Omental fat pad (tissue), 4 donors: ENCODE measurements at places on chromosomes 12 and 14.

DNA sequence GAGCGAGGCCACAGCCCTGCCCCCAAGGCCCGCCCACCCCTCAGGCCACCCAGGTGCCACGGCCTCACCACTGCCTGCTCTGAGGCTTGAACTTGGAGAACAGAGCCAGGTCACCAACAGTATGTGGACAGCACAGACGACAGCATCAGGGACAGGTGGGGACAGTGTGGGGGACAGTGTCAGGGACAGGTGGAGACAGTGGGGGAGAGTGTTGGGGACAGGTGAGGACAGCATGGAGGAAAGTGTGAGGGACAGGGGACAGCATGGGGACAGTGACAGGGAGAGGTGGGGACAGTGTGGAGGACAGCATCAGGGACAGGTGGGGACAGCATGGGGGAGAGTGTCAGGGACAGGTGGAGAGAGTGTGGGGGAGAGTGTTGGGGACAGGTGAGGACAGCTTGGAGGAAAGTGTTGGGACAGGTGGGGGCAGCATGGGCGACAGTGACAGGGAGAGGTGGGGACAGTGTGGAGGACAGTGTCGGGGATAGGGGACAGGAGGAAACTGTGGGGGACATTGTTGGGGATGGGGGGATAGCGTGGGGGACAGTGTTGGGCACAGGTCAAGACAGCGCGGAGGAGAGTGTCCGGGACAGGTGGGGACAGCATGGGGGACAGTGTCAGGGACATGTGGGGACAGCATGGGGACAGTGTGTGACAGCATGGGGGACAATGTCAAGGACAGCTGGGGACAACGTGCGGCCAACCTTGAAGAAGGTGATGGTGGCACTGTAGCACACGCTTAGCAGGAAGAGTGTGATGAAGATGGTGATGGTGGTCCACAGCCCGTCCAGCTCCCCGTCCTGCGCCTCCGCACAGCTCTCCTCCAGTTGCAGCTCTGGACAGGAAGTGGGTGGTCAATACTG, 114.9 kb downstream of the TMEM121 start:
- no peak for DNase-seq

DNA sequence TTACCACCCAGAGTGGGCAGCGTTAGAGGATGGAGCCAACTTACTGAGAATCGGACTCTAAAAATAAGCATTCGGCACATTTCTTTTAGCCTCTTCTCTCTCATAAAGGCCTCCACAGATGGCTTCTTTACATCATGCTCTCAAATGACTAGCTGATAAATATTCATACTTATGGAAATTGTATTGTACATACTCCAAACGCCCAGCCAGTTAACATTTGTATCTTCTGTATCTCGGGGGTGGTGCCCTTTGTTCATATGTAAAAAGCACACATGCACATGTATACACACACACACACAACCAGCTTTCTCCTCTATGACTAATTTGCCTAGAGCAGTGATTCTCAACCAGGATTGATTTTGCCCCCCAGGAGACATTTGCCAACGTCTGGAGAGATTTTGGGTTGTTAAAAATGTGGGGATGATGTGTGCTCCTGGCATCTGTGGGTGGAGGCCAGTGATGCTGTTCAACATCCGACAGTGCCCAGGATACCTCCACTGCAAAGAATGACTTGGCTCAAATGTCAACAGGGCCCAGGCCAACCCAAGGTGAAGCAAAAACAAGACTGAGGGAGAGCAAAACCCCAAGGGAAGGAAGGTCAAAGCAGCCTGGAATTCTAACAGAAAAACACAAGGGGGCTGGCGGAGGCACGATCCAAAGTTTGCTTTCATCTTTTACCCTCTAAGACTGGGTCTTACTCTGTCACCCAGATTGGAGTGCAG, 15.2 kb upstream of the CDK2AP1 start:
- DNase-seq, result no peak

DNA sequence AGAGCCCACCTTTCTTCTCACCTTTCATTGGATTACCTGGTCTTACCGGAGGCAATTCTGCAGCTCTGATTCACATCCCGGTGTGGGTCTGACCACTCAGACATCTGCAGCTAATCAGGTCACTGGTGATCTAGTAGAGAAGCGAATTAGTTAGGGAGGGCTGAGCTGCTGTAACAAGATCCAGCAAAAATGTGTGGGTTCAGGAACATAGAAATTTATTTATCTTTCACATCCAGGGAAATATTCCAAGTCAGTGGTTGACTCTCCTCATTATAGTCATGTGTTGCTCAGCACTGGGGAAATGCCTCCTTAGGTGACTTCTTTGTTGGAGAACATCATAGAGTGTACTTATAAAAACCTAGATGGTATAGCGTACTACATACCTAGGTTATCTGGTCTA, 218.7 kb upstream of the PELI2 start:
- DNase-seq, result no peak

- no peak for DNase-seq
Observed at GRCh38 chr14:94514351-94514750, 5.1 kb upstream of the SERPINA12 start.

- DNase-seq, result no peak
Observed at GRCh38 chr14:103562179-103562428, 353 bp downstream of the BAG5 start.

DNA sequence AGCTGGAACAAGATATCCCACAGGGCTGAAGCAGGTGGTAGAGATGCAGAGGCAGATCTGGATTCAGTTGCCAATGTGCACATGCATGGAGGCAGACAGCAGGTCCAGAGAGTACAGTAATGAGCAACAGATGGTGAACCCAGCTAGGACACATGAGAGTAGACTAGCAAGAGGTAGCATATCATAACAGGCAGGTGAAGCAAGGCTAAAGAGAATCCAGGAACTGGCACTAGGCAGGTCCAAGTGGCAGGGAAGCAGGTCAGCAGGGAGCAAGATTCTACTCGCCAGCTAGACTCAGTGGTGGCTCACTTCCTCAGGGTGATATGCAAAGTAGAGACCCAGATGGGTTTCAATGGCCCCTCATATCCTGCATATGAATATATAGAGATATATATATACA, 15.3 kb upstream of the MYF6 start:
- no peak for DNase-seq

- no peak for DNase-seq
Observed at GRCh38 chr12:32005496-32006125, 46.4 kb downstream of the RESF1 start.

- no peak for DNase-seq
Observed at GRCh38 chr12:31687101-31687527, 27.6 kb downstream of the ETFBKMT start.

DNA sequence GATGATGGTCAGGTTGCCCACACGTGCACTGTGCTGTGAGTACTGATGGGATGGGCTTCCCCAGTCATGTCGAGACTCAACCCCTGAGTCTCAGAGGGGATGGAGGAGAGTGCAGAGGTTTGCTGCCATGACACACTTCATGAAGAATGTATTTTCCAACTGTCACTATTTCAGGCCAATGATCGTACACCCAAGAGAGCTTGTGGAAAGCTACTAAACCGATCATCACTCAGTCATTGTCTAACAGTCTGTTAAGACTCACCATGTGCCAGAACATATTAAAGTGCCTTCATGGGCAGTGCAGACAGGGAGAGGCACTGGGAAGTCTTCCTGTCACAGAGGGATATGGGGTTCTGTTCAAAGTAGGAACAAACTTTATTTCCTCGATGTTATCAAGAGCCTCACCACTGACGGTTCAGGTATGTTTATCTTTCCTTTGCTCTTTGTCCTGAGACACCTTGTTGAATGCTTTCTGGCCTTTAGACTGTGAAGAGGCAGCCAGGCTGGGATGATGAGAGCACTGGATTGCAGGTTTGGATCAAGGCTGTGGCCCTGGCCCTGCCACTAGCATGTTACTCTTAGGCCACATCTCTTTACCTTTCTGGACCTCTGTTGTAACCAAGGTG, 41.6 kb upstream of the NTF3 start:
- DNase-seq, result no peak

DNA sequence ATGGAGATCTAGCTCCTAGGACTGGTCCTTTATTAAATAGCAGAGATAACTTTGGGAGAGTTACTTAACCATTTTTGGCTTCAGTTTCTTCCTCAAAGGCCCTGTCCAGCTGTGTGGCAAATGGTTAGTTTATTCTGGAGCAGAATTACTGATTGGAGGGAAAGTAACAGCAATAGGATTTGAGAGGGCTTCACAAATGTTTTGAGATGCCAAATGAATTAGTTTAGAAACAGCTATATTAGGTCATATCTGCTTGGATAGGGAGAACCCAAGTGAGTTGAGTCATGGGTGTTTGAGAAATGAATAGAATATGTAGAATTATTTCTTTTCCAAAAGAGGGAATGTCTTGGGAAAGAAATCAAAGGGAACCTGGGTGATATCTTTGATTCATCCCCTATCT, 17.5 kb downstream of the RASSF3 start:
- no peak for DNase-seq

GRCh38 chr14:91654836-91655235, 77.0 kb downstream of the CATSPERB start:
- DNase-seq, result no peak

DNA sequence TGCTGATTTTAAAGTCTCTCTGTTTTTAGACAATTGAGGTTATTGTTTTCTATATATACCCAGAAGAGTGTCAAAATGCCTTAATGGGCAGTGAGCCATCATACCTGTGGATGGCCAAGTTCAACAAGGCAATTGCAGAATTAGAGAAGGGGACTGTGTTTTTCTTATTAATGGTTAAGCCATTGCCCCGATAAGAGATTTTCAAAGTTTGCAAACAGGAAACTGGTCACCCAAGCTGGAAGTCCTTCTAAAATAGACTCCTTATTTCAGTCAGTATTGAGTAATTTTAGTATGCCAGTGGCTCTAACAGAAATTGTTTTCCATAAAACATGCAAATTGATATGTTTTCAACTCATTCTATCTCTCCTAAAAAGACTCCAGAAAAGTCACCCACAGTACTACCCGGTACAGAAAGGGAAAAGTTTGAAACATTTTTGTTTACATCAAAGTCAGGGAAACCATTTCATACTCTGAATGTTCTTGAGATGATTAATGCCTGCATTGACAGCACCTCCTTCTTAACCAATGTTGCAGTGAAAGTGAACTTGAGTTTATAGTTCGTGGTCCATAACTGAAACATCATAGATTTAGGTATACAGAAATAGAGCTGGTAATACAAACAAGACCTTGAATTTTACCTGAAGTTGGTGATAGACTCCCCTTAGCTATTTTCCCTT, 191.1 kb downstream of the TMX1 start:
- no peak for DNase-seq

DNA sequence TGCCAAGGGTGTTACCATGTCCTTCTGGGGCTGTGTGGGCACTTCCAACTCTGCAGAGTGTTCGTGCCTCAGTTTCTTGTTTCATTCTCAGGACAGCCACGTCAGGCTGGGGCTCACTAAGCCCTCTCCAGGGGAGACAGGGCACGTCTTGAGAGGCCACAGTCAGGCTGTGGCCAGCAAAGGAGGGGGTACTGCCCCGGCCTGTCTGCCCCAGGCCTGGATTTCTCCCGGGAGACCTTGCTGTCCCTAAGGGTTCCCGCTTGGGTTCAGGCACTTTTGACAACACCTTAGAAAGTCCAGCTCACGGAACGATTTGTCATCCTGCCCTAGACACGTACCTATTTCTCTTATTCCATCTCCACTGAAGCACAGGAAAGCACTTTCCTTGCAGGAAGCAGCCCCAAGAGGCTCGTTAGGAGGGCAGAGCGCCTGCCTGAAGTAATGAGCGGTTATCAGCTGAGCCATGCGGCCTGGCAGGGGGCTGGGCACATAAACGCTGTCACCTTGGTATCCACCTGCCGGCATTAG, 290.4 kb upstream of the RTL1 start:
- DNase-seq, result no peak

GRCh38 chr12:55654511-55655214, 18.0 kb downstream of the OR10P1 start:
- no peak for DNase-seq
